ENCODE measurements at places on chromosomes 12 and 14.

GRCh38 chr14:61752626-61753025 lies 9.6 kb upstream of the SNAPC1 start:
- no peak for DNase-seq

GRCh38 chr14:101328412-101329028 lies 232.8 kb upstream of the DIO3 start:
- DNase-seq = no peak

- no peak for DNase-seq
Observed at GRCh38 chr12:3333583-3333982, 157.4 kb upstream of the PRMT8 start.

DNA sequence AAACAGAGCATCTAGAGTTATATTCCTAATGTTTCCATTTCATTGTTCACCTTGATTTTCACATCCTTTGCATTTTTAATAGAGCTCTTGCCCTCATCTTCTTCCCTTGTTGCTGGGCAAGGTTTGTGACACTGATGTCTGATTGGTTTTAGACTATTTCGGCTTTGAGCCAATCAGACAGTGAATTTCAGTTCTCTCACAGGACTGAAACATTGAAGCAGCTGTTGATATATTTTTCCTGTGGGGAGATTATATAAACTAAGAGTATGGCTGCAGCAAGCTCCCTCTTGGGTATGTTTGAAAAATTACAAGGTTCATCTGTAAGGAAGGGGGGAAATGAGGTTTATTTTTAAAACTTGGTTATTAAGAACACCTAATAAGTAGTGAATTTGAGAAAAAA lies 51.2 kb downstream of the ATF7IP start:
- DNase-seq = peak; percentile 47

GRCh38 chr14:91258011-91258618 lies 13.6 kb upstream of the GPR68 start:
- DNase-seq = no peak

DNA sequence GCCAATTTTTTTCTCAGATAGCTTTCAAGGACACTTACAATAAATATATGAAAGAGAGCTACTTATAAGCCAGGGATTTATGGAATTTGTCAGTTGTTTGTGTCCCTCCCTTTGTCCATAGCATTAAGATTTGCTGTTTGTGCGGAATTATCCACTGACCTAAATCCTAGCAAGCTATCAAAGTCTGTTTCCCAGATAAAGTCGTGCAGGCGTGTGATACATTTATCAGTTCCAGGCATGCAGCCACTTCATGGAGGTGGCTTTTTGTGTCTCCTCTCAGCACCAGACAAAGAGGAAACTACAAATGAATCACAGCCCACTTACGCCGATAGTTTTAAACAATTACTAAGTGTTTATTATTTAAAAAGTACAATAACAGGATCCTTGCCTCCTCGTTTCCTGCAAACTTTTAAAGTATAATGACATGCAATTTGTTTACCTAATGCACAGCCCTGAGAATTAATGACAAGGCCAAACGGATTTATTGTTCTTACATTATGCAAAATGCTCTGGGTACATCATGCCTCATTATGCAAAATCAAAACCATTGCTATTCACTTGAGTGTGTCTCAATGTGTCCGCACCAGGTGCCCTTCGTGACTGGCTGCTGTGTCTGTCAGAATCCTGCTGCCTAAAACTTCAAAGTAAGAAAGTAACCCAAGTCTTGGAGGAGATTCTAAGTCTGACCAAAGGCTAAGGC lies 423.2 kb downstream of the GLT1D1 start:
- peak; percentile 16 for DNase-seq

- DNase-seq = no peak
Observed at GRCh38 chr12:110591451-110592051, 8.4 kb upstream of the PPTC7 start.

- DNase-seq = no peak
Observed at GRCh38 chr14:97916100-97916499, 1118.9 kb downstream of the VRK1 start.

DNA sequence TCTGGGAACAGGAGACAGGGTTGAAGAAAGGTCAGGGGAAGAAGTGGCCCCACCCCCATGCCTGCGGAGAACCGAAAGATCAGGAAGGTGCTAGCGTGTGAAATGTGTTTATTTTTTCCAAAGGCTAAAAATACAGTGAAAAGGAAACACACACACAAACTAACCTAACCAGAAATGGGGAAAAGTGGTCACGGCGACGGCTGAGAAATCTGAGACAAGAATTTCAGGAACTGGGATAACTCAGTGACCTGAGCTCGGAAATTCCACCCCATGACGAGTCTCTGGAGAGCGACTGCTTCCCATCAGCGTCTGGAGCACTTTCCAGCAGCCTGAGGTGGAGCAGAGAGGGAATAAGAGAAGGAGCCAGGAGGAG lies 16.6 kb upstream of the RND1 start:
- no peak for DNase-seq

DNA sequence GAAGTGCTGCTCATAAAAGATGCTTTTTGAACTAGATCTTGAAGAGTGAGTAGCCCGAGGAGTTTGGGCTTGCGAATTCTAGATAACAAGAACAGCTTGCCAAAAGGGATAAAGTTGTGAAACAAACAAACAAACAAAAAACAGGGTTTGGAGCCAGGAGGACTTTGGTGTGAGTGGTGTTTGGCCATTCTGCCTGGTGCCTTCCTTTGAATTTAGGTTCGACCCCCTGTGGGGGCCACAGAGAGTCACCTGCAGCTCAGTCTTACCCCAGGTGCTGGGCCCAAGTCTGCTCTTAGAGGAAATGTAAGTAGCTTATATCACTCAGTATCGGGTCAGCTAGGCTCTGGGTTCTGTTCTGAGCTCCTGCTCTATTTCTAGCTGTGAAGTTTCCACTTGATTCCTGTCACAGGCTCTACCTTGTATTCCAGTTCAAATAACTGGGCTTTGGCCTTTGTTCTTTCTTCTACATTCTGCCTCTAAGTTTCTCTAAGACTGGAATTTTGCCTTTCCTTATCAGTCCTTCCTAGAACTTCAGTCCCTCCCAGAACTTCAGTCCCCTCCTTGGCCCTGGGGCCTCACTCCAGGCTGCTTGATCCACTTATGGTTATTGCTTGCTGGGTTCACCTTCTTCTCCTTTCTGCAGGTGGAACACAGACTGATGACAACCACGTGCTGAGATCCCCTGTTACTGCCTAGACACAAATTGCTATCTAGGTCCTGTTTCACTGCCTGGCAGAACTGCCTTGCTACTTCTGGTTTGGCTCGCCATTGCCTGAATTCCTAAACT lies 20.5 kb upstream of the DUSP6 start:
- no peak for DNase-seq

DNA sequence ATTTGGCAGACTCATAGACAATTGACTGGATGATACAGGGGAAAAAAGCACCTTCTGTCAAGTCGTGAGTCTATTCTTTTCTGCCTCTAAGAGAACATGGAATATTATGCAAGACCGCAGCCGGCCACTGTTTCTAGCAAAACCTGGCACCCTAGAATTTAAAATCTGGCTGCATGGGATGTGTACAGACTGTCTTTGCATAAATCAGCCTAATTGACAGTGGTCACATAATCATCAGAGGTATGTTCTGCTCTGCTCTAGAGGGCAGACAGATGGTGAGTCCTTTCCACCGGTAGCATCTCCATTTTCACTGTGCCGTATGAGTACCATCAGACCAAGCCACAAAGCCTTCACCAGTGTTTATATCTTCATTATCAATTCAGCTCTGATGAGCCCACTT lies 80.6 kb downstream of the KCNK10 start:
- DNase-seq = no peak

GRCh38 chr14:22551605-22551997 lies 37.4 kb downstream of the DAD1 start:
- no peak for DNase-seq

- DNase-seq = no peak
Observed at GRCh38 chr12:92899386-92900001, 29.6 kb downstream of the EEA1 start.

DNA sequence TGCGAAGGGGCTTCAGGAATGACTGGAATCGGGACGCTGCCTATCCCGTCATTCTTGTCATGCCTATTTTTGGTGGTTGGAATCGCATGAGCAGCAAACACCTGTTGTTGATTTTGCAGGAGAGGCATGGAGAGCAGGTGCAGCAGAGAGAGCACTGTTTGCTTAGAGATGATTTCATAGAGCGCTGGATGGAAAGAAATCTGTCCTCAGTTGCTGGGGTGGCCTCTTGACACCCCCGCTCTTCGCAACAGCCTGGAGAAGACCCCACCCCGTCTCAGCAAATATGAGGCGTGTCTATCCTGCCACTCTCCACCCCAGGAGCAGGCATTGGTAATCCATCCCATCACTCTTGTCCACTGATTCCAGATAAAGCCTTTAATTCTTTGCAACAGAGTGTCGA lies 19.3 kb upstream of the NCOR2 start:
- peak; percentile 61 for DNase-seq

DNA sequence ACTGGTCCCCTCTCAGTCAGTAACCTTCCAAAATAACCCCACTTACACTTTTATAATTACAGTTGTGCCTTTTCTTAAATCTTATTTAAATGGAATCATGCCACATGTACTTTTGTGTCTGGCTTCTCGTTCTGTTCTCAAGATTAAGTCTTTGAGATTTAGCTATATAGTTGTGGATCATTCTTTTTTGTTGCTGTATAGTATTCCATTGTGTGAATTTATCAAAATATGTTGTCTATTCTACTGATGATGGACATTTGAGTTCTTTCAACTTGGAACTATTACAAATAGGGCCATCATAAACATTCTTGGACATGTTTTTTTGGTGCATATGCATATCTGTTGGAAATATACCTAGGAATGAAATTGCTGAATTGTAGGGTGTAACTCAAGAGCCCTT lies 9.0 kb downstream of the OAS3 start:
- no peak for DNase-seq

DNA sequence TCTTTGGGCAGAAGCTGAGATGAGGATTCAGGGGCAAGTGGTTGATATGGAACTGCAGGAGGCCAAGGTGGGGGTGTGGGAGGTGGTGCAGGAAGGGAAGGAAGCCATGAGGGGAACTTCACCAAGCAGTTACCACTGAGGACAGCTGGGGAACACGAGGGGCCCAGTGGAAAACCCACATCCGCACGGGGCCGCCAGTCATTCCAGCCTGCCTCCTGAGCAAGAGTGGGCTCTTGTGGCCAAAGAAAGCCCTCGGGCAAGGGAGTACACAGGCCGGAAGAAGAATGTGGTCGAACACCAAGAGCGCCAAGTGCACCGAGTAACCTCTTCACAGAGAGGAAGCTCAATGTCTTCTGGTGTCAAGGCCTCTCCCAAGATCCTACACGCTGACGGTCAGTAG lies 252.2 kb upstream of the FOXN3 start:
- no peak for DNase-seq

GRCh38 chr12:79844693-79845092 lies 90.2 kb downstream of the PPP1R12A start:
- no peak for DNase-seq

DNA sequence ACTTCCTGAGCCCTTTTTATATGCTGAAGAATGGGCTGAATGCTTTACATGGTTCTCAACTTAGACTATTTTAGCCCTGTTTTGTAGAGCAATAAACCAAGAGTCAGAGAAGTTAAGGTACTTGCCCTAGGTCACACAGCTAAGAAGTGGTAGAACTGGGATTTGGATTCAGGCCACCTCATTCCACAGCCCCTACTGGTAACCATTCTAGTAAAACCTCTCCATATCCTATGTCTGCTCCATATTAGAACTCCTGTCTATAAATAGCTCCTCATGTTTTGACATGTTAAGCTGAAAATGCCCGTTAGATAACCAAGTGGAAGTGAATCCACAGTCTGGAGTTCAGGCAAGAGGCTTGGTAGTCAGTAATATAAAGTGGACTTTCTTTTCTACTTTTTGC lies 111.6 kb downstream of the HECTD4 start:
- no peak for DNase-seq

DNA sequence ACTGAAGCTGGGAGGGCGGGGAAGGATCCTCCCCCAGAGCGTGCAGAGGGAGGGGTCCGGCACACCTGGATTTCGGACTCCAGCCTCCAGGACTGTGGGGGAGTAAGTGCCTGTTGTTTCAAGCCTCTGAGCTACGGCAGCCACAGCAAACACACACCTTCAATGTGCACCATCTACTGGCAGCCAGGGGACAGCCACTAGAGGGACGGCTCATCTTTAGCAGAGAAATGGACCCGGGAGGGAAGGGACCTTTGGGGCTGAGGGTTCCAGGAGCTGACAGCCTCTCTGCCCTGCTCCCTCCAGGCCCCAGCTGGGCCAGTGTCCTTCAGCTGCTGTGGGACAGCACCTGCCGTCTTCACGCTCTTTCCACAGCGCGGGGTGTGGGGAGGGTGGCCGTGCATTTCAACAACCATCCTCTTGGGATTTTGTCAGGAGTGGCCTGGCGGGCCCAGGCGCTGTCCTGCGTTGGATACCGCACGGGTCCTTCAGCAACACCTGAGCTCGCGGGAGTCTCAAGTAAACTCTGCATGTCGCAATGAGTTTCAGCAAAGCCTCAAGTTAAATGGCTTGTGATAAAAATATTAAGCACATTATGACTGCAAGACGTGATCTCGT lies 209.2 kb upstream of the C14orf180 start:
- no peak for DNase-seq

GRCh38 chr12:125567581-125567980 lies 502.3 kb downstream of the AACS start:
- DNase-seq = no peak

DNA sequence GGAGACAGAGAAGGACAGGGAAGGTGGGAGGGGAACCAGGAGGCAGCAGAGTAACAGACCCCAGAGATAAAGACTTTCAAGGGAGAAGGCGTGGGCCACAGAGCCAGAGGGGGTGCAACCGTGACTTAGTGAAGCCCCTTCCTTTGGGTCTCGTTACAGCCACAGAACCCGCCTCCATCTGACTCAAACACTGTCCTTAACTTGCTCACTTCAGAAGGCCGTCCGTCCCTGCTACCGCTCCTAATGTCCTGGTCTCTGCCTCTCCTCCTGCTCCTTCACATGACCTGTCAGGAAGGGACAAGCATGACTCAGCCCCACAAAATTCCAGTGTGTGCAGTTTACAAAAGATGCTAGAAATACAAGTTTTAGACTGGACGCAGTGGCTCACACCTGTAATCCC lies 18.0 kb downstream of the RIMBP2 start:
- DNase-seq = no peak

All from NCI-H1436 (cell line).